Stimulated activated CD4-positive, alpha-beta T cell treated with anti-CD3 and anti-CD28 coated beads, Interleukin-2, amount 100 ng/mL, for 24 hours (primary cell): ENCODE measurements at places on chromosomes 16 and 17.

DNA sequence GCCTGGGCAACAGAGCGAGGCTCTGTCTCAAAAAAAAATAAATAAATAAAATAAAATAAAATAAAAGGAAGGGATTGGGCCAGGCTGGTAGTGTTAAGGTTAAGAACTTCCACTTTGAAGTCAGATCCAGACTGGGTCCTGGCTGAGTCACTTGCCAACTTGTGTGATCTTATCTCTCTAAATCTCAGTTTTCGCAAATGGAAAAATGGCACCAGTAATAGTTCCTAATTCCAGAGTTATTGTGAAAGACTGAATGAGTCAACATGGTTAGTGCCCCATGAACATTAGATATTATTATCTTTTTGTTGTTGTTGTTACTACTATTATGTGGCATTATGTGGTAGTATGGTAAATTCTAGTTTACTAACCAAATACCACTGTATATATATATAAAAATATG, 188.0 kb upstream of the AXIN2 start:
- DNase-seq: no peak

- peak; percentile 13 for DNase-seq
Measured at GRCh38 chr16:67719778-67720144, 645 bp upstream of the GFOD2 start.

DNA sequence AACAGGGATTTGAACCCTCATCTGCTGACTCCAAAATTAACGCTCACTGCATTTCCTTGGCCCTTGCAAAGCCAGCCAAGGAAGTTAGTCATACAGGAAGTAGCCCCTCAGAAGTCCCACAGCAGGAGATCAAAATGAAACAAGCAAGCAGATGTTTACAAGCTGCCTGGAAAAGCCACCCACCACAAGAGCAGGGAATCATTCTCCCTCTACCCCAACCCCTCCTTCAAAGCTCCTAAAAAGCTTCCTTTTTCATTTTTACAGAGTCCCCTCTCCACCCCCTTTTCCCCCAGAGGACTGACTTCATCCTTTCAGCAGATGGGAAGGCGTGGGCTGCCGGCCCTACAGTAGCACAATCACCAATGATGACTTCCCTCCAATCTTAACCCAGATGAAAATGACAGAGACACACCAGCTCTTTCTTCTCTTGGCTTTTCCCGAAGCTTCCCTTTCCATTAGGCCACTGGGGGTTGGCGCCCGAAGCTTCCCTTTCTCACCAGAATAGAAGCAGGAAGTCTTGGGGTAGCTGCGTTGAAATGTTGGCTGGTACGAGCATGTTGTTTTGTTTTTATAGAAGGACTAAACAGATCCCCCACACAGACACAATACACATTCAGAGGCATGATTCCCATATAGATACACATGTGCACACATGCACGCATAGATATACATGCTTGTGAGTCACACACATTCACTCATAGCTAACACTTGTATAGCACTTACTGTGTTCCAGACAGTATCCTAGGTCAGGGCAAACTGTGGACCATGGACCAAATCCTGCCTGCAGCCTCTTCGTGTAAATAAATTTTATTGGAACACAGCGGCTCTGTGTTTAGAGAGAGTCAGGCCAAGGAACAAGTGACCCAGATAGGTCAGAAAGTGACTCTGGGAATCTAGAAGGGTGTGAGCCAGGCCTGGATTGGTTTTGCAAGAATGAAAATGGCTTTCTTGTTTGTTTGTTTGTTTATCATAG, 17.4 kb downstream of the ITPRIPL2 start:
- no peak for DNase-seq

DNA sequence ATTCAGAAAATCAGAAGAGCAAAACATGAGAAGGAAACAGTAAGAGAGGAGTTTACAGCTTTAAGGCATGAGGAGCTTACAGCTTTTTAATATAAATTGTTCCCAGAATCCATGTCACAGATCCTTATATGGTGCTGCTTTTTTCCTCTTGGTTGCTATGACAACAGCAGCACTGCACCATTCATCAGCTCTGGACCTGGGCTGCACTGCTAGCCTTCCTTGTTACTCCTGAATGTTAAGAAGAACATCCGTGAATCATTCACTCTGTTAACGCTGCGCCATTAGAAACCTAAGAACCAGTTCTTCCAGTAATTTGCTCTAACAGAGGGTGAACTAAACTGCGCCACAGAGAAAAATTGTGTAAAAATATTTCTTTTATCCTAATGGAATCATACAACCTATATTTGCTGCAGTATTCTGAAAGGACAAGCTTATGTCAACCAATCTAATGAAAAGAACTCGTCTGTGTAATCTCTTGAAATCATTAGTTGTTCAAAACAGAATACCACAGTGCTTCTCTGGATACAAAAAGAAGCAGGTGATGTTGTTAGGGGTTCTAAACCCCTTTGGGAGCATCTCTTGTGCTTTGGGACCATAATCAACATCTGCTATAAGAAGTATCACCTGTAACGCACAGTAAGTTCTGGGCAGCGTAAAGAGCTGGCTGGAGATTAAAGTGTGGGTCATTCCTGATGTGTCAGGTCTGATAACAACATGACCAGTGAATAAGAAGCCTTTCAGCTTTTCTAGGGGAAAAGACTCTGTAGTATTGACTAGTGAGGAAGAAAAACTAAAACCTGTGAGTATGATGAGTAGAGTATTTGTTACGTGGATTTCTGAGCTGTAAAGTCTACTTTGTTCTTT, 151.2 kb downstream of the TANC2 start:
- no peak for DNase-seq
